ENCODE measurements at places on chromosomes 12 and 14.
A peak's percentile ranks its signal among the peaks of the same experiment; 100 is the strongest.

DNA sequence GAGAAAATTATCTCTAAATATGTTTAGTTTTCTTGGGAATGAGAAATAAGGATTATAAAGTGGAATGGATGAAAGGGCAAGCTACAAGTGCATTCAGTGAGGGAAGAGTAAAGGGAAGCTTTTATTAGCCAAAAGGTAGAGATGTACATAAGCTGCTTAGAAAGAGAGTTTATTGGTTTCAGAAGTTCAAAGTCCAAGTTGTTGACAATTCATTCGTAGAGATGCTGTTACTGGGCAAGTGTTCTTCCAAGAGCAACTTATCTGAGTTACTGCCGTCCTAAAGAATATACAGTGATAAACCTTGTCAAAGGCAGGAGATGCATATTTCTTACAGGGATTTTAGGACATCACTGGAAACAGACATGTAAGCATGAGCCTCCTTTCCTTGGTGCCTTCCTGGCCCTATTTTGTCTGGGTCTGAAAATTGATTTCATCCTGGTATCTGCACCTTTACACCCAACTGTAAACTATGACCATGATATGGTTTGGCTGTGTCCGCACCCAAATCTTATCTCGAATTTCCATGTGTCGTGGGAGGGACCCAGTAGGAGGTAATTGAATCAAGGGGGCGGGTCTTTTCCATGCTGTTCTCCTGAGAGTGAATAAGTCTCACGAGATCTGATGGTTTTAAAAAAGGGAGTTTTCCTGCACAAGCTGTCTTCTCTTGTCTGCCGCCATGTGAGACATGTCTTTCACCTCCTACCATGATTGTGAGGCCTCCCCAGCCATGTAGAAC is 46.8 kb downstream of the TRMT5 start:
- no peak for DNase-seq

- DNase-seq = no peak
Observed at GRCh38 chr12:23217158-23217557, 592.2 kb downstream of the ETNK1 start.

- no peak for DNase-seq
Observed at GRCh38 chr12:21453312-21453852, 15.9 kb downstream of the PYROXD1 start.

DNA sequence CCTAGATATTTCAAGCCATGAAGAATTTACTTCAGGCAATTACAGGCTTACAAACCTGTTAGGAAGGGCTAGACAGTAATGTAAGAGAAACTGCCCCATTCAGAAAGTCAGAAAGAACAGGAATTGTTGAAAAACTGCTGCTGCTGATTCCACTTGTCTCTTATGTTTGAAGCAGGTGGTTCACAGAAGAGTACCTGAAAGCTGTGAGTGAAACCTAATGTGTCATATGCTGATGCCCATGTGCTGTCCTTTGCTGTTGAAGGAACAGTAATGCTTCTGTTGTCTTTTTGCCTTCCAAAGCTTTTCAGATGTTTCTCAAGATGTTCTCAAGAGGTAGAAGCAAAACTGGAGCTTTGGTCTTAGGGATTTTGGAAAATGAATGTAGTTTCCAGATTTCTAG is 39.0 kb downstream of the MNAT1 start:
- no peak for DNase-seq

- no peak for DNase-seq
Observed at GRCh38 chr14:103625356-103626095, 3.5 kb upstream of the KLC1 start.

- DNase-seq = peak; percentile 90
Observed at GRCh38 chr12:120194534-120195395, at the start of gene GCN1. Gene GCN1, minus strand, starts transcription at chr12:120194715. Its CDS starts 18 bp downstream, at chr12:120194697.

DNA sequence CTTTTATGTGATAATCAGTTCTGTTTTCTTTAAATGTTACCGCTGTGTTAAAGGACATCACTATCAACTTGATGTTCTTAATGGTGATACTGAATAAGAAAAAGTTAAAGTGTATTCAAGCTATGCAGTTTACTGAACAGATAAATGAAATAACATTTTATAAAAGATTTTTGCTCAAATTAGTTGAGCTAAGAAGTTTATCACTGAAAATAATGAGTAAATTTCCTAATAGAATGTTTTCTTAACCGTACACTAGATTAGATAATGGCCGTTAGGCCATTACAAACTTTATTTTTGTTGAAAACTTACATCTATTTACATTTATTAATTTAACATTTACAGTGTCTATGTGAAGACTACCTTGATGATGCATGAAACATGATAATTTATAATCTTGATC is 25.0 kb downstream of the ATF7IP start:
- DNase-seq = no peak

GRCh38 chr12:25677232-25677937 is 124.3 kb upstream of the LMNTD1 start:
- DNase-seq = no peak

DNA sequence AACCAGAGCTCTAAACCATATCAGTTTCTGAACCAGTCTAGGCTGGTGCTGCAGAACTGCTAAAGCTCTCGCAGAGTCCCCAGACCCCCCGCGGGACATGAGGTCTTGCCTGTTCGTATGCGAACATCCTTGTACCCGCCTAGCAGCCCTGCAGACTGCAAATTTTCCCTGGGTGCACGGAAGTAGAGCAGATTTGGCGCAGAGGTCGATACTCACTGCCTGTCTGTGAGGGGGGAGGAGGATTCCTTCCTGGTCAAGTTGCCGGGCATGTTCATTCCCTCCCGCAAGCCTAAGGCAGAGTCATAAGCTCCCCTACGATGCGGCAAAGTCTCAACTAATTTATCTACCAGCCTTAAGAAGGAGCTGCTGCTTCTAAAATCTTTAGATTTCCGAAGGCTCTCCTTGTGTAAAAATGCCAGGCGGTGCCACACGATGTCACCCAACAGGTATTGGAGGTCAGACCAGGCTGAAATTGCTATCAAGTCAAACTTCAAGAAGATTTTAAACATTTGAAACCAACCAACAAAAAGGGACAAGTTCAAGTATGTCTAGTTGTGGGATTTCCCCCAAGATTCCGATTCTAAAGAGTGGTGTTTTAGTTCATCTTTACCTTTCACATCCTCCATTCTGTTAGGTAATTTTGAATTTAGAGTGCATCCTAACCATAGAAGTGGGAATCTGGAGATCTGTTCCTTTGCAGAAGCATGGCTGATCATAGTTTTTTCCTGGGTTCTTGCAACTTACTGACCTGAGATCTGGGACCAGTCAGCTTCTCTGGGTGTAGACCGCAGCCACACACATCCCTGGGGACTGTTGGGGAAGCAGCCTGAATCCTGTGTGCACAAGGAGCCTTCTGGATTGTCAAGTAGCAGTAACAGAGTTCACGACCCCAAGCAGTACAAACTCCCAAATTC is 1.6 kb upstream of the PAX9 start:
- DNase-seq = no peak

- DNase-seq = no peak
Observed at GRCh38 chr12:109239179-109239578, 69.9 kb downstream of the FOXN4 start.

GRCh38 chr14:30864934-30865333 is 9.4 kb upstream of the COCH start:
- DNase-seq = no peak

DNA sequence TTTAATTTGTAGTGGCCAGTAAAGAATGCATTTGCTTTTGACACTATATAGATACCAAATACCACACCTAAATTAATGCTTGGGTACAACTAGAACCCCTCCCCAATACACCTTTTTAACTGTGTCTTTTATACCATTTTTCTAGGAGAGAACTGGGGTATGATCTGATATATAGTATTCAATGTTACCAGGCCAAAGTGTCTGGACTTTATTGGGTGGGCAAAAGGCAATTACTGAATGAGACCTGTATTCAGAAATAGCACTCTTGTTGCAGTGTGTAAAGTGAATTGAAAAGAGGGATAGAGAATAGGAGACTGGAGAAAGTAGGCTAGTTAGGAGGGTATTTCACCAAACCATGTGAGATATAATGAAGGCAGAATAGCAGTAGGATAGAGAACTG is 74.4 kb downstream of the SEC23A start:
- DNase-seq = no peak

- DNase-seq = peak; percentile 37
Observed at GRCh38 chr12:118061873-118062843, 1.2 kb upstream of the WSB2 start.

DNA sequence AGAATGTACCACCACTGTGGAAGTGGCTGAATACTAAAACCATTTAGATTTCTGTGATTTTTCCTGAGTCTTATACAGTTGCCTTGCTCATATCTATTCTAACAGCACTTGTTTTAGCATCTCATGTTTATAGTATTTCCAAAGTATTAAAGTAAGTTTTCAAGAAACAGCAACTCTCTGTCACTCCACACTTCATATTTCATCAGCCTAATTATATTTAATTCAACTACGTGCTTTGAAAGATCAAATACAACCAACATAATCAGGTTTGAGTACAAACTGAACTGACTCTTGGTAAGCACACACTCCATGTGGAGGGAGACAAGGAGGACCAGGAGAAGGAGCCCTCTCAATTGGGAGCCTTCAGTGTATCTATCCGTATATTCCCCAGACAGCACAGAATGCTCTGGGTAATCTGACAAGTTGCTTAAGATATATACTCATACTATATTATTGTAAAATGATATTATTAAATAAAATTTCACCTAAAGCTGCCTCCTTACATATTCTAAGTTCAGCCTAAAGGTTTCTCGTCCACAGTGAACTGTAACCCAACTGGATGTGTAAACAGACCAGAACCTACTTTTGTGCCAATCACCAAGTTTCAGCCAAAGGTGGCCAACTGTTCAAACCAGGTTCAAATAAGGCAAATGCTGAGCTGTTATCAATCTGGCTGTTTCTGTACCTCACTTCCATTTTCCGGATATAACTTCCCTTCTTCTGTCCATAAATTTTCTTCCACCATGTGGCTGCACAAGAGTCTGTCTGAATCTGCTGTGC is 105.0 kb upstream of the RASSF8 start:
- no peak for DNase-seq

DNA sequence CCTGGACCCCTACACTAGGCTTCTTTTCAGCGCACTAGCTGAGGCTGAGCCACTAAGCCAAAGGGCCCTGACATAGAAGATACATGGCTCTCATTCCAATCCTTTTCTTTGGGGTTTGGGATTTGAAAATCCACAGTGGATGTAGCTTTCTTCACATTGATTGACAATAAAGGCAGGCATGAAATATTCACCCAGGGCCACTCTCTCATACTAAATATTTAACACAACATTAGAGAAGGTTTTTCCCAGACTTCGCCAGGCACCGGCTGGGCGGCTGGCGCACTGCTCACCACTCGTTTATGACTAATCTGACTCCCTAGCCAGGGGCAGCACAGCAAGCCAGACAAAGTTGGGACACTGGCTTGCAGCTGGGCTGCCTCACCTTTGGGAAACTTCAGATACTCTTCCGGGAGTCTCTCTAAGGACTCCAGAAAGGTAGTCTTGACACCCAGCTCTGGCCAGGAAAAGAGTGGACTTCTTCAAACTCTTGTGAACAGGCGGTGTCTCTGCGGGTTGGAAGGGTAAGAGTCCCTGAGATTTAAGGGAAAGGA is 699 bp upstream of the HOXC11 start:
- no peak for DNase-seq

- peak; percentile 60 for DNase-seq
Observed at GRCh38 chr12:106645074-106645421, 62.2 kb downstream of the RFX4 start.

GRCh38 chr14:88264116-88264515 is 59.0 kb downstream of the KCNK10 start:
- no peak for DNase-seq

DNA sequence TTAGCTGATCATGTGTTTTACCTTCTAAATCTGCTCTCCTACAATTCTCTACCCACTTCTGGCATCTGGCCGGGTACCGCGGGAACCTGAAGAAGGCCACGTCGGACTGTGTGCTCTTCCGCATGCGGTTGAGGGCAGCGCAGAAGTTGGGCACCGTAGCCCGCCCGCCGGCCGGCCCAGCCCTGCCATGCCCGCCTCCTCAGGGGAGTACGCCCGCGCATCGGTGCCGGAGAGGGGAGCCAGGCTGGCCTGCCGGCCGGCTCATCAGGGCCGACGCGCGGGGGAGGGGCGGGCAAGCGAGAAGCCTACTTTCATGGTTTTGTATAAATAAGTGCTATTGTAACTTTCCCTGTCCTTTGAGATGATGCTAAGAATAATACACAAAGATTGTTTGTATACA is 19.9 kb upstream of the ADAMTS20 start:
- DNase-seq = no peak

DNA sequence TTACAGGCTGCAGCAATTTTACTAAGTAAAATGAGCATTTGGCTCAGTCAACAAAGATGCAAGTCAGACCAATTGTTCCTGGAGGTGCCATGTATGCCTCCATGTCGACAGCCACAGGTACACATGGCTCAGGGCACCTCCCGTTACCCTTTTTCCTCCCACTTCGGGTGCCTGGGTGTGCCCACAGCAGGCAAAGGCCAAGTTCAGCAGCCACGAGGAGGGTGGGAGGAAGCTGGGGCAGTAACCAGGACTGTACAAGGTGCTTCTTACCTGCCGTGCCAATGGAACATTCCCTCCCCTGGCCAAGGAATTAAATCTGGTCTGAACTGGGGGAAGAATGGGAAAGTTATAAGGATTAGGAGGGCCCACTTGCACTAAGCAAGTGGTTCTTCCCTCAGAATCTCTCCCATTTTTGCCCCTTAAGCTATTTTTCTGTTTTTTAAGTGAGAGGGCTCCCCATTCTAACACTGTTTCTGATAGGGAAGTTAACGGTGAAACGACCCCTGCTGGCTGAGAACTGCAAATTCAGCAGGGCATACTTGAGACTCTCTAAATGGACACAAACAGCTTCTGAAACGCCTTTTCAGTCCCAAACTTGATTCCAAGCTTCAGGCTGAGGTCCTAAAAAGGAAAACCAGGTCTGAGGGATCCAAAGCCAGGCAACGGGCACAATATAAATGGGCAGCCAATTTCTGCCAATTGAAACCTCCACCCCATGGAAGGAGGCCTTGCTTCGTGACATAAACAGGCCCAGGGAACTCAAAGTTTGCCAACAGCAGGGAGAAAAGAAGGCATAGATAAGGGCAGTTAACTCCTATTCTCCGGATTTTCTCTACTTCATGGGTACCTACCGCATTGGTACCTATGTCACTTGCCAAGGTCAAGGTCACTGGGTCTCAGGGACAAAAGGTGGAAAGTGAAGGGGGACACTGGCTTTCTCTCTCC is 24.8 kb downstream of the CLECL1 start:
- no peak for DNase-seq

GRCh38 chr12:18696971-18697602 is 40.7 kb downstream of the PLCZ1 start:
- DNase-seq = no peak

DNA sequence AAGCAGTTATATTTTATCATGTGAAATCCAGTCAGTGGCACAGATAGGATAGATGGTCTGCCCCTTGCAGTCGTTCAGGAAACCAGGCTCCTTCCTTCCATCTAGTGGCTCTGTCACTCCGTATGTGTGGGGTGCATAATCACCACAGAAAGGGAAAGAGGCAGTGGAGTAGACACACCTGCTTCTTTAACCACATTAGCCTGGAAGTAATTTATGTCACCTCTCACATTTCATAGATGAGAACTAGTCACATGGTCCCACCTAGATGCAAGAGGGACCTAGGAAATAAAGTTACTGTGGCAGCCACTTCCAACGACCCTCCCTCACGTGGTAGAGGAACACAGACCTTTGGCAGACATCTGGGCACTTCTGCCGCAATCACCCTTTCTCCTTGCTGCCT is 14.2 kb upstream of the RNU6-8 start:
- DNase-seq = no peak

- no peak for DNase-seq
Observed at GRCh38 chr12:1360441-1361210, 233.8 kb downstream of the FBXL14 start.

All from pancreas (tissue), 10 donors.